ENCODE measurements at places on chromosomes 6 and 20.
A peak's percentile ranks its signal among the peaks of the same experiment; 100 is the strongest.

DNA sequence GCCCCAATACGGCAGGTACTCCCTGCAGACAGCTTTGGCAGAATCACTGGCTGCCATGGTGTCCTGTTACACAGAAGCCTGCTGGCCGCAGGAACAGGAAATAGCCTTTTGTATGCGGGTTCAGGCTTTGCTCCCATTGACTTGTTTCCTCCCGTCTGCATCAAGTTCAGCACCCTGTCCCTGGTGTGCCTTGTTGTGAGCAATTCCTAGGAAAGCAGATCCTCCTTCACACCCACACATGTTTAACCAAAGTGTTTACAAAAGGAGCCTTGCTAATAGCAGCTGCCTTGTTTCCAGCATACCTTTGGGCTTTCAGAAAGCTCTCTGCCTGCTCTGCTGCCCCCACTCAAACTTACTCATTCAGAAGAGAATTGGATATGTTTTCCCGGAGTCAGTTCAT is 127.2 kb upstream of the SUPT3H start:
- peak; percentile 47 for DNase-seq

DNA sequence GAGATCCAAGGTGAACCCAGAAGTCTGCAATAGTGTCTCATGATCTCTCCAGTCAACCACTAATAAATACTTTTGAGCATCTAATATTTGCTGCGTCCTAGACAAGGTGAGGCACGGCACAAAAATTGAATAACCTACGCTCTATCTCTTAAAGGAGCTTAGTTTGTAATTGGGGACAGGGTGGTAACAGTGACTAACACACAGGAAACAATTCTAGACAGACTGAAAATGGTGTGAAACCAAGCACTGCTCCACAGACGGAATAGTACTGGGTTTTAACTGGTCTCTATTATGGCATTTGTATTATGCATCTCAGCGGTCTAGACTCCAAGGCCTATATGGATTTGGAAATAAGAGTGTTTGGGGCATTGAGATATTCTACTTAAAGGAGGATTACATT is 120.1 kb downstream of the CLIC5 start:
- no peak for DNase-seq

- DNase-seq, result no peak
Measured at GRCh38 chr20:54456423-54456822, 19.0 kb upstream of the DOK5 start.

DNA sequence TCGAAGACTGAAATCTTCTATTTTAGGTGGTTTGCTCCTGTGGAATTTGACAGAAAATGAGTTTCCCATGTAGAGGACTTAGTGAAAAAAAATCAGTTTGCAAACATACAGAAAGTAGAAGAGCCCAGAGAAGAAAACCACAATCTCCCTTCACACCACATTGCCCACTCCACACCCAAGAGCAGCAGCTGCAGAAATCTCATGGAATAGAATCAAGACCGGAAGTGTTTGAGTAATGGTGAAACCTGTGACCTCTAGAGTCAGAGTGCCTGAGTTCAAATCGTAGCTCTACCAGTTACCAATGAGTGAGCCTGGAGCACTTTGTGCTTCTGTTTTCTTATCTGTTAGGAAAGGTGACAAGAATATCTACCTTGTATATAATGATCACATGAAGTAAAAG is 4.6 kb downstream of the SIRPG start:
- no peak for DNase-seq

DNA sequence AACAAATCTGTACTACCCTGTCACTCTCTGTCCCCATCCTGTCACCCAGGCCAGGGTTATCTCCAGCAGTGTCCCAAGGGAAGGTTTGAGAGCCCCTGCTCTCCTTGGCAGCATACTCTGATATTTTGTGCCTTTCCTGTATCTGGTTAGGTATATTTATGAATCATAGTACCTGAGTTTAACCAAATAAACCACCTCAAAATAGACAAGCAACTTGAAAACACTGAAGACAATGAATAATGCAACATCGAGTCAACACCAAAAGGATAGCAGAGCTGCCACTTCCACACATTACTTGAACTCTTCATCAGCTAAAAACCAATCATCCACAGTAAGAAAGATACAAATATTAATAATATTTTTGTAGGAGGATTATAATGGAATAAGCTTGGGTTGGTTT is 142.6 kb upstream of the TAB2 start:
- DNase-seq, result no peak

DNA sequence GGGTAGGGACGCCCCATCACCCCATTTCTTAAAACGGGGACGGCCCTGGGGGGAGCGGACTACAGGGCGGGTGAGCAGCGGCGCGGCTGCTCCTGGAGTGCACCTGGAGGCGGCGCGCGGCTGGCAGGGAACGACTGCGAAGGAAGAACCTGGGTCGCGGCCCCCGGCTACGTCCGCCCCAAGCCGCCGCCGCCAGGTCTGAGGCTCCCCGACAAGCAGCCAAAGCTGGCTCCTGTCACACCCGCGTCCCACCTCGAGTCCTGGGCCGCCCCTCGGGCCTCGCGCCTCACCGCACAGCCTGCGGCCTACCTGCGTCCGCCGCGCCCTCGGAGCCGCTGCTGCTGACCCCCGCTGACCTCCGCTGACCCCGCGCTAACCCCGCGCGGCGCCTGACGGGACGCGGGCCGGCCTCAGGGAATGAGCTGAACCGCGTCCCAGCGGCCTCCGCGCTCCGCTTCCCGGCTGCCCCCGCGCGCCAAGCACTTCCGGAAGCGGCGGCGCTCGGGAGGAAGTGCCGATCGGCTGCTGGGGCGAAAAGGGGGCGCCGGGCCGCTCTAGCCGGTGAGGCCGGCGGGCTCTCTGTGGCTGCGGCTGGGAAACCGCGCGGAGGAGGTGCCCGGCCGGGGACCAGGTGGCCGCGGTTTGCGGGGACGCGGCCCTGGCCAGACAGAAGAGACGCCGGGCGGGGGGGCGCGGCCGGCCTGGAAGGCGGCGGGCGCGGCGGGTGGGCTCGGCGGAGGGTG is at the start of the genes ARFRP1 and ZGPAT:
Gene ARFRP1 (minus strand): TSS at position 419 of the 743 bp plus-strand sequence. CDS start 885 bp downstream, outside the sequence.
Gene ZGPAT (plus strand): TSS at position 482 of the 743 bp plus-strand sequence. CDS start 542 bp downstream, outside the sequence.
- no peak for DNase-seq

- no peak for DNase-seq
Measured at GRCh38 chr6:47278545-47278944, 31.2 kb downstream of the TNFRSF21 start.

DNA sequence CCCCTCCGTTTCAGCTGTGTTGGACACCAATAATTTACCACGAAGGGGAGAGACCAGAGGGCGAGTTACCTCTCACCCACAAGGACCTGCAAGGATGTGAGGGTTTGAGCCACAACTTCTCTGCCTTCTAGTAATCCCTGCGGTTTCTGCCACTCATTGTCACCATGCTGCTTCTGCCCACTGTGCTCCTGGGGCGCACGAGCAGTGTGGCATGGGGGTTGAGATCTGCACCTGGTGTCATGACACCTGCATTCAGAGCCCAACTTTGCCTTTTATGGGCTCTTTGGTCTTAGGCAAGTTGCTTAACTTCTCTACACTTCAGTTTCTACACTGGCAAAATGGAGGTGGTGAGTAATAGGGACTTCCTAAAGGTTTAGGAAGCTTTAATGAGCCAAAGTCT is 84.9 kb downstream of the SOBP start:
- no peak for DNase-seq

- DNase-seq, result no peak
Measured at GRCh38 chr20:45218124-45218523, 3.0 kb upstream of the SEMG2 start.

DNA sequence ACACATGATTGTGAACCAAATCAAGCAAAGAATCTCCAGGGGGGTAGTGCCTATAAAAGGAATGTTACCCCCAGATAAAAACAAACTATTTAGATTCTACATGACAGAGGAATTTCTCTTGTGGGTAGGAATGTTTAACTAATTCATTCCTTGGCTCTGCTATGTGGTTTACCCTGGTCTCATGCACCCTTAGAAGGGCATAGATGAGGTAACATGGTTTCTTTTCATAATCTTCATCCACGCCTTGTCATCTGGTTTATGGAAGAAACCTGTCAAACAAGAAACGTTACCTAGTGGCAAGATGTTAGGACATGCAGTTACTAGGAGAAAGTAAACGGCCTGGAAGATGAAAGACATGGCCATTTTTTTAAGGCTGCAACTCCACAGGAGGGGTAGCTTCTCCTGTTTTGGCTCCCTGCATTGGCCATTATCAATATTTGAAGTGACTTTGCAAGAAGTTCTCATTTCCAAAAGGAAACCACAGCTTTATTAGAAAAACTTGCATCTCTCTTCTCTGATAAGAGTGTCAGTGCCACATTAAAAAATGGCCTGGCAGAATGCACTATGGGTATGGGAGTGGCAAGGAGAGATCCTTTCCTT is 45.5 kb downstream of the STX11 start:
- no peak for DNase-seq
